ENCODE measurements at places on chromosomes 5 and 9.

GRCh38 chr9:33109850-33110595 is 33.5 kb upstream of the SMU1 start:
- no peak for DNase-seq

- no peak for DNase-seq
These were observed 85.6 kb downstream of the PTTG1 start for GRCh38 chr5:160507221-160507721.

DNA sequence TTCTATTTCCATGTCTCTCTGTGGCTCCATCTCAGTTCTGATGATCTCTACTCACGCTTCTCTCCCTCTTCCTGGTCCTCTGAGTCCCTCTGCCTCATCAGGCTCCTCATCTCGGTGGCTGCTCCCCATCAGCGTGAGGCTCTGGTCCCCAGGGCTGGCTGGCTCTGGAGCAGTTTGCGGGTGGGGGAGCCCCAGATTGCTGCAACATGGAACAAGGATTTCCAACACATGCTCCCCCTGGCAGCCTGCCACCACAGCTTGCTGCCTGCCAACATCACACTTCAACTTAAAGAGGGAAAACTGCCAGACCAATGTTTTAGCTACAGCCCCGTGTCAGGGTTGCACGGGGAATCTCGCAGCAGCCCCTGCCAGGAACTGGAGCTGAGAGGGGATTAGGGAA is 77.2 kb upstream of the NEK6 start:
- no peak for DNase-seq

GRCh38 chr5:5231576-5231975 is 91.4 kb downstream of the ADAMTS16 start:
- DNase-seq: no peak
